ENCODE measurements at places on chromosomes 1 and 21.

DNA sequence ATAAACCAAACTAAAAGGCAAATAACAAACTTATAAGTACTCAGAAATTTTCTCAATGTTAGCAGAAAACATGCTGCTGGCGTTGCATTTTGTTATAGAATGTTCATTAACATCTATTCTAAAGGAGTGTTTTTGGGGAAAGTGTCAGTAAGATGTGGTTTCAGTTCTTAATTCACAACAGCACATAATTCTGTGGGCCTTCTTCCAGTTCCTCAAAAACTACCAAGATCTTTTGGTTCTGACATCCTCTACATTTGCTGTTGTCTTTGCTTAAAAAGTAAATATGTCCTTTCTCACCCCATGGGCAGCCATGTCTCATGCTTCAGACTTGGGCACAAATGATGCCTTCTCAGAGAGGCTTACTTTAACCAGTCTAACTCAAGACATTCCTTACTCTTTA, 152.5 kb downstream of the CDC7 start:
- no peak for DNase-seq

GRCh38 chr1:225855503-225856300, 26.5 kb downstream of the TMEM63A start:
- no peak for DNase-seq

DNA sequence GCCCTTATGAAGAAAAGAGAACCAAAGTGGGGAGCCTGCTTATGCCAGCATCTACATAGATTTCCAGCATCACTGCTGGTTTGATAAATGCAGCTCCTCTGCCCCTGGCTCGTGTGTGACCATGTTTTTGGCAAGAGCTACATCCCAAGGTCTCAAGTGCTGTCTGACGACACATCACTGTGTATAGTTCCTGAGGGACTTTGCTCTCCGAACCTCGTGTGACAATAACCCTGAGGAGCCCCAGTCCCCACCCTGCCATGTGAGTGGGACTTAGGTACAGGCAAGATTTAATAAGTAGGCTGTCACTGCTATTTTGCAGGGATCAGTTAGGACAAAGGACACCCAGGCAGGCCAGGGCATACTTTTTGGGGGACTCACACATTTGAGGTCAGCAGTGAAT, 28.8 kb upstream of the RERE start:
- no peak for DNase-seq

DNA sequence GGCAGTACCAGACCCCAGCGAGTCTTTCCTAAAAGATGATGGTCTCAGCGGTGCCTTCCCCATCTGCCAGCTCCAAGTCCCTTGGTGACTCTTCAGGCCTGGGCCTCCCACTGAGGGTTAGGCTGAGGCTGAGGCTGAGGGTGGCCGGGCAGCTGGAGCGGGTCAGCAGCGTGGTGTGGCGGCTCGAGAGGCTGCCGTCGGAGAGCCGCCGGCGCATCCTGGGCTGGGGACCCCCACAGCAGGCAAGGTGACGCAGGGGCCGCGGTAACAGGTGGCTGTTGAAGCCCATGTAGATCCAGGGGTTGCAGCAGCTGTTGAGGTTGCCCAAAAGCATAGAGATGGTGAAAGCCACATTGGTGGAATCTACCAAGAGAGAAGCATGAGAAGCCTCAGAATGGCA, 7.0 kb downstream of the AVPR1B start:
- no peak for DNase-seq

DNA sequence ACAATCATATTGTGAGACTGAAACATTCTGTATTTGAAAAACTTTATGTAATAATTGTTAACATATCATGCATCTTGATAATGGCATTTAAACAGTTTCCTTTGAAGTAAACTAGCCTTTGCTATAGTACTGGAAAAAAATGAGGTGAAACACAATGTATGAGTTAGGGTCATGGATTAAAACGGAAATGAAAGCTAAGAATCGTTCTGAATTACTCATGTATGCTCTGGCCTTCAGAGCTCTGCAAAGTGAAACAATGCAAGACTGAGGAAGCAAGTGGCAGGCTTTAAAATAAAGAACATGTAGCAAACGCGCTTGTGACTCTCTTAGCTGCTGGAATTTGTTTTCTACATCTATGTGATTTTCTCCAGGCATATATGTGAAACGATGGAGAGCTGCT, 317.1 kb downstream of the DPYD start:
- no peak for DNase-seq

DNA sequence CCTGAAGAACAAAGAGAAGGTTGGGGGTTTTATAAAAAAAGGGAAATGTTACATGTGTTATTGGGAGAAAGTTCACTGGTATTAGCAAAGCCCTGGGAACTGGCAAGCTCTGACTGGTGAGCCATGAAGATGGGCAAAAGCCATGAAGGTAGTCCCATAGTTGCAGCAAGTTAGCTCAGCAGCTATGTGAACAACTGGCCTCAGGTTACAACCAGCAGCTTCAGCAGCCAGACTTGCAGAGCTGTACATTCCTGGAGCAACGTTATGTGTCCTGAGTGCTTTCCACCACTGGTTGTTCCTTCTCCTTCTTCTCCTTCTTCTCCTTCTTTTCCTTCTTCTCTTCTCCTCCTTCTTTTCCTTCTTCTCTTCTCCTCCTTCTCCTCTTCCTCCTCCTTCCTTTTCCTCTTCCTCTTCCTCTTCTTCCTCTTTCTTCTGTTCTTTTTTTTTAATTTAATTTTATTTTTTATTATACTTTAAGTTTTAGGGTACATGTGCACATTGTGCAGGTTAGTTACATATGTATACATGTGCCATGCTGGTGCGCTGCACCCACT, 56.1 kb upstream of the TLR5 start:
- DNase-seq: no peak

- DNase-seq: peak; percentile 44
Observed at GRCh38 chr1:197413564-197413963, 145.5 kb downstream of the CRB1 start.

DNA sequence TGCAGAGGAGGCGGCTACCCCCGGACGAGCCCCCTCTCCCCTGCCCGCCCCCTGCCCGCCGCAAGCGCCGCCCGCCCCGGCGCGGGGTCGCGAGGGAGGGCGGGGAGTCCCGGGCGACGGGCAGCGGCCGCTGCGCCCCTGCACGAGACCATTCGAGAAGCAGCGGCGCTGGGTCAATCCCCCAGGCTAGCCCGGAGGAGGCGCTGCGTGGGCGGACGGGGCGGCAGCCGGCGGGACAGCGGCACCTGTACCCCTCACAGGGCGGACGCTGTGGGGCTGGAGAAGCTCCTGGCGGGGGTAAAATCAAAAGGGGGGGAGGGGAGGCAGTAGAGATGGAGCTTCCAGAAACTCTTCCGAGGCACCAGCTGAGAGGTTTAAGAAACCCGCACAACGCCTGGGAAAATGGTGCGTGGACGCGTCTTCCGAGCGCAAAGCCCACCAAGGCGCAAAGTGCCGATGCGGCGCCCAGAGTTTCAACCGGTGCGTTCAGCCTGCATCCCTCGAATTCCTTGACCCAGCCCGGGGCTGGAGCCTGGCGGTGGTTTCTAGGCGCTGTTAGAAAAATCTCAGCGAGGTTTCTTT, at the start of gene PLPPR5:
TSS of gene PLPPR5 (minus strand) at position 1 of the 582 bp plus-strand sequence. CDS start 190 bp downstream, outside the sequence.
- DNase-seq: peak; percentile 81

GRCh38 chr1:65476327-65476726, 55.9 kb downstream of the LEPR start:
- no peak for DNase-seq

DNA sequence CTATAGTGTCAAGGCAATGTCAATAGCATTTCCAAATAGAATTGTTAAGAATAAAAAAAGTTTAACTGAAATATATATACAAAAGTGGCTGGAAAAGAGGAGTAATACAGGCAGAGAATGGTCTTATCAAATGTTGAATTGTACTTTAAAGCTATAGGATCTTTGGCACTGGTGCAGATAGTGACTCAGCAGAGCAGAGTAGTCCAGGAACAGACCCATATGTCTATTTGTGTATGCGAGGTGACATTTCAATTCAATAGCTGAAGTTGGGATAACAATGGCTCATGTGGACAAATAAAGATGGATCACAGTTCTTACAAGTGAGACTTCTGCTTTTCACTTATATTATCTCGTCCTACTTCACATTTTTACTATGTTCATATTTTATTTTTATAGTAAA, 543.0 kb upstream of the B3GALT2 start:
- no peak for DNase-seq

DNA sequence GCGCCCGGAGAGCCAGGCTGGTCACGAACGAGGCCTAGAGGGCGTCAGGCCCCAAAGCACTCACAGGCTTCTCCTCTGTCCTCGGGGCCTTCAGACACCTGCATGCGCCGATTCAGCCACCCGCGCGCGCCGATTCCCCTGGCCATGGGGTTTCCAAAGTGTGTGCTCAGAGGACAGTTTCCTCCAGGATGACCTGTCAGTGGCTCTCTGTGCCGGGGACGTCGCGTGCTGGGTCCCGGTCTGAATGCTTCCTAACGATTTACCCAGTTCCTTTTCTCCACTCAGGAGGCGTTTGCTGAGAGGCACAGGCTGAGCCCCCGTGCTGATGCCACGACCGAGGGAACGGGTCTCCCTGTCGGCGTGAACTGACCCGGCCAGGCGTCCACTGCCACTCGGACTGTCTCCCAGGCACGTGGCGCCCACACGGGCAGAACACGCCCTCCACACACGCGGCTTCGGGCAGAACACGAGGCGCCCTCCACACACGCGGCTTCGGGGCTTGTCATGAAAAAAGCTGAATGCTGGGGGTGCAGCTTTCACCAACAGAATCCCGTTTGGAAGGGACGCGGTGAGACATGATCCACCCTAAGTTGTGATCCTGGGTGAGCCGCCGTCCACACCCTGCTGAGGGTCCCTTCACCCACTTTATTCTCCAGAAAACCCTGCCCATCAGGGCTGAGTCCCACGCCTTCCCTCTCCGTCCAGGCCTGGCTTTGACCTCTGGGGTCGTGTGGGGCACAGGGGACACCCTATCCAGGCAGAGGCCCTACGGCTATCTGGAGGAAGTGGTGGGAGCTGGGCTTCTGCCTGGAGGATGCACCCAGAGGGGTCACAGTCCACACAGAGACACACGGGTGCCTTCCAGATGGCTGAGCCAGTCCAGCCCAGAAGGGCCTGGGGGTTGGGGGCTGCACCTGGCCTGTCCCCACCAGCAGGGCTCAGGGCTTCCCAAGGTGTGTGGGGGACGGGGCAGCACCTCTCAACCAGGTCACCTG, 56.1 kb downstream of the COL6A1 start:
- DNase-seq: no peak

DNA sequence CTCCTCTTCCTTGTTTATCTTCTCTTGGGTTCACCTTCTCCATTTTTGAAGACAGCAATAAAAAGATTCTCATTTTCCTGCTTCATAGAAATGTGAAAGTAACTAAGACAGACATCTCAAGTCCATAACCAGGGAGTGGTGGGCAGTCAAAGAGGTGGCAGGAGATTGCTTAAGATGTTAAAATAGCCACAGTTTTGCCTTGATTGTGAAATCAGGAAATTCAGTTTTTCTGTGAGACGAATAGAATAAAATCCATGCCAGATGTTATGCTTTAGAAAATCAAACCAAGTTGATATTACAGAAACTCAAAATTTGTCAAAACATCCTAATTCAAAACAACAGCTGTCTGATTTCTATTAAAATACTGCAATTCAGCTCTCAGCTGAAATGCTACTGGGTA, 57.2 kb downstream of the TNN start:
- DNase-seq: no peak

GRCh38 chr1:87591492-87591891, 262.8 kb downstream of the LMO4 start:
- no peak for DNase-seq

DNA sequence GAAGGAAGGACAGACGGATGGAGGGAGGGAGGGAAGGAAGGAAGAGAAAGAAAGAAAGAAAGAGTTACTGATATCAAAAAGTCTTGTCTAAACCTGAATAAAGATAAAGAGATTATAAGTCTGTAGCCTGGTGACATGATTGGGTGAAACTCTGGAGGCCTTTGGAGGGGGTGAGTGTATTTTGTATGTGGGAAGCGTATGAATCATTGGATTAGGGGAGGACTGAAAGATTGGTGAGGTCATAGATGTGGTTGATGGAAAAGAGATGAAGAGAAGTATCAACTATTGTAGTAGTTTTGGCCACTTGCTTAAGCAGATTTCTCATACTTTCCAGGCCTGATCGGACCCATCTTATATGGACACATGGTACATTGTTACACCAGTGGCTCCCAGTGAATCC, 11.5 kb upstream of the KCNJ6 start:
- no peak for DNase-seq

DNA sequence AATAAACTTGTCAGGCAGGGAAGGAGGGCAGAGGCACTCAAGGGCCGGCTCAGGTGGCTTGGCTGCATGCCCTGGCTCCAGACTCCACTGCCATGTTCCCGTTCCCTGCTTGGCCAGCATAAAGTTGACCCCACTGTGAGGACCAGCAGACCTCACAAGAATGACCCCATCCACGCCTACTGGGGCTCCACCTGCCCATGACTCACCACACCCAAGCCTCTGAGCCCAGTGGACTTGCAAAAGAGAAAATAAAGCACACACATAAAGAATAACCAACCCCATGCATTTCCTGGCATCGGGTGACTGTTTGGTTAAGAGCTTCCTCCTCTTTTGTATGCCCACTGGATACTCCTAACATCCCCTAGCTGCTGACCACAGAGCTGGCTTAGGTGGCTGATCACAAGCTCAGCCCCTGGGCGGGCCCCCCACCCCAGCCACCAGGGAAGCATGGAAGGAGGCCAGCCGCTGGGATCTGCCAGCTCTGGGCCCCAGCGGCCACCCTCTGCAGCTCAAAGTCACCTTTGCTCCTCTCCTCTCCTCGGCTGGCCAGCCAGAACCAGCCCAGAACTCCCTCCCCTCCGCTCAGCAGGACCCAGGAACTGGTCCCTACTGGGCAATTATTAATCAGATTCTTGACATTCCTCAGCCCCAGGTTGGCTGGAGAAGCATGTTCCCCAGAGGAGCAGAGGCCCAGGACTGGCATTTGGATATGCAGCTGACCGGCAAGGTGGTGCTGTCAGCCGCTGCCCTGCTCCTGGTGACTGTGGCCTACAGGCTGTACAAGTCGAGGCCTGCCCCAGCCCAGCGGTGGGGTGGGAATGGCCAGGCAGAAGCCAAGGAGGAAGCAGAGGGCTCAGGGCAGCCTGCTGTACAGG, at the start of gene KLHDC7A:
TSS of gene KLHDC7A (plus strand) at position 616 of the 875 bp plus-strand sequence. CDS start at position 668, 52 bp downstream.
- no peak for DNase-seq

- DNase-seq: no peak
Observed at GRCh38 chr1:174795806-174796205, 203.9 kb upstream of the CACYBP start.

- DNase-seq: no peak
Observed at GRCh38 chr21:38830671-38831525, 25.2 kb downstream of the ETS2 start.

DNA sequence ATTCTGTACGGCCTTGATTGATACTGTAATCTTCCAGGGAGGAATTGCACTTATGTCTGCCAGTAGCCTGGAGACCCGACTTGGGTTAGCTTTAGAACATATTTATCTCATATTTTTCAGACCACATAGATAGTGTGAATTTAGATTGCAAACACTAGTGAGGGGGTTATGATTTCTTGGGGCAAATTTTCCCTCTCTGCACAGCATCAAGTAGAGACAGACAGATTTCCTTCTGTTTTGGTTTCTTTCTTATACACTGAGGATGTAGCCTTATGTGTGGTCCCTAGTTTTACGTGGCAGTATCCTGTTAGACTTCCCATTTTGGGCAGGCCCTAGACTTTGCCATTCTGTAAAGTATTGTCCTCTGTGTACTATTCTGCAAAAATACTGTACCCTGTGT, 29.0 kb downstream of the SOAT1 start:
- no peak for DNase-seq

- no peak for DNase-seq
Observed at GRCh38 chr1:15279576-15280230, 32.7 kb downstream of the FHAD1 start.

Data from D341Med (cell line).